PC-3 (cell line): ENCODE measurements at places on chromosomes 3 and 15. TPM values are rescaled to one million over a fixed set of nuclear protein-coding genes. Genes with fewer than 3 reads are reported as not detected.

DNA sequence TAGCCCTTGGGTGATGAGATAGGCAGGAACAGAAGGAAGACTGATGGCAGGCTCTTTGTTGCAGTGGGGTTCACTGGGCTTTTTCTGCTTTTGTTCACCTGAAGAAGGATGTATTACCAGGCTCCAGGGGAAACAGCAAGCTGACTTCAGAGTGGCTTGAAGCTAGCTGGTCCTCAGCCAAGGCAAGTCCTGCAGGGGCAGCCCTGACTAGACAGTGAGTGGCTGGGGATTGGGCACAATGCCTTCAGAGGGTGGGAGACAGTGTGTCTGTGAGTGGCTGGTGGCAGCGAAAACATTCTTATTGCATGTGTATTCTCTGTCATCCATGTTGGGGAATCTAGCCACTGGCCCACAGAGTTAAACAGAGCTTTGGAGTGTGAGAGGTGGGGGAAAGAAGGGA lies 2.3 kb upstream of the TEX264 start:
- DNase-seq = no peak

GRCh38 chr15:88113613-88114308 lies 142.8 kb downstream of the NTRK3 start:
- no peak for DNase-seq

The SPINK8 gene
- not detected in 2 replicates for total RNA-seq

The TLR9 gene
- not detected in 2 replicates for total RNA-seq

The IL20RB gene
- total RNA-seq = 0.73 and 1.2 TPM in 2 replicates

The GRAMD1C gene
- 2.8 and 4.5 TPM in 2 replicates for total RNA-seq

GRCh38 chr3:64122476-64122875 lies 99.2 kb upstream of the PSMD6 start:
- no peak for DNase-seq
